Caudate nucleus (tissue), 63 donors: ENCODE measurements at places on chromosomes 1 and 21.

DNA sequence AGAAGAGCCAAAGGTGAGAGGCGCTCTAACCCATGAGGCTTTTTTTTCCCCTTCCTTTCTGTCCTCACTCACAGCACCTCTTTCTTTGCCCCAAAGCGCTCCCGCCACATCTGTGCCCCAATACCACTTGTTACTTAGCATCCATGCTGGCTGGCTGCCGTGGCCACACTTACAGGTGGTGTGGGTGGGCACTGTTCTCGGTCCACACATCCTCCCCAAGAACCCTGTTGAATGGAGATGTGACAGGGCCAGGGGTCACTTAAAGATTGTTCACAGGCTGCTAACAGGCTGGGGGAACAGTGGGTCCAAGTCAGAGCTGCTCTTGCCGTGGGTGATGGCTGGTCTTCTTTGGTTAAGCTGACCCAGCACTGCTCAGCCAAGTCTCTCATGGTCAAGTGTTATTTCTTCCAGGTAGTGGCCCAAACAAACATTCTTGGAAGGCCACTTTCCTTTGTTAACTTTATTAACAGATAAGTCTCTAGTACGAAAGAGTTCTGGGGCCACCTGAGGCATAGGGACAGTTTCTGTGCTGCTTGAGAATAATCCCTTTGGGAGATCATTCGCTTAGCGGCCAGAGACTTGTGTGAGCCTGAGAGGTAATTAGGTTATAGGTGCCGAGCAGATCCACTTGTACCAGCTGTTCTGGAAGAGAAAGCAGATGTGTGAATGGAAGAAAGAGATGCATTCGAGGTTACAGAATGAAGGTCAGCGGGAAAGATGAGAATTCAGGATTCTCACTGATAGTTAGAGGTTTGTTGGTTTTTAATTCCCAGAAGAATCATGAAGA lies 62.6 kb upstream of the IRF2BP2 start:
- no peak for DNase-seq

DNA sequence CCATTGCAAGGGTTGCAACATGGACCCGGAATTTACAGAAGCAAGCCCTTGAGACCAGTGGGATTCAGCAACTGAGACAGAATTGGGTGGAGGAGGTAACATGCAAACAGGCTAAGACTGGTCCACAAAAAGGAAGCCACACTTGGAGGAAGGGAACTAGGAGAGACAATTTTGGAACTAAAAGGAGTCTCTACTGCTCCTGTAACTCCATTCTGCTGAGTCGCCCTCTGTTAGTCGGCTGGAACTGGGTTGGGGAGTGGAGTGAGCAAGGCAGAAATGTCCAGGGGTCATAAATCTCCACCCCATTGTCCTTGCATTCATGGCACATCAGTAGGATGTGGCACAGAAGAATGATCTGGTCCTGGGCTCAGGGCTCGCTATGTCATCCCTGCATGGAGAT lies 5.1 kb downstream of the LAMB3 start:
- DNase-seq, result no peak

GRCh38 chr1:91402023-91402422 lies 2.6 kb downstream of the HFM1 start:
- DNase-seq, result no peak

GRCh38 chr1:188769936-188770335 lies 1707.7 kb downstream of the BRINP3 start:
- no peak for DNase-seq

DNA sequence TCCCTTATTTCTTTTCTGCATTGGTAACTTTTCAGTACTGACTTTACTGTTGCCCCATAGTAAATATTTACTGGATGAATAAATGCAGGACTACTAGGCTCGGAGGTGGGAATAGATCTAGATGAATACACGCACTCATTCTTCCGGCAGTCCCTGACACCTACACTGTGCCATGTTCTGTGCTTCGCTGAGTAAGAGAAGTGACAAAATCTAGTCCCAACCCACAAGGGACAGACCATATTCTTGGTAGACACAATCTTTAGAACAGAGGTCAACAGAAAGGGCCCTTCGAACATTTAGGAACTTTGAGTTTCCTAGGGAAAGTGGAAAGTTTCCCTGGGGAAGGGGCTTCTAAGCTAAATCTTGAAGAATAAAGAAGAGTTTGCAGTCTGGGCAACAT lies 3.3 kb upstream of the CD52 start:
- no peak for DNase-seq

GRCh38 chr1:172778456-172779455 lies 119.9 kb downstream of the FASLG start:
- DNase-seq, result no peak

GRCh38 chr1:183937611-183938010 lies 99.9 kb downstream of the COLGALT2 start:
- DNase-seq, result no peak
